ENCODE measurements at places on chromosomes 7 and 10. TPM values are rescaled to one million over a fixed set of nuclear protein-coding genes. Genes with fewer than 3 reads are reported as not detected.

The CCL26 gene
- total RNA-seq: 0.58 TPM

The ANKRD16 gene
- total RNA-seq: 4.5 TPM

The AKR1E2 gene
- total RNA-seq: 12.6 TPM

GRCh38 chr10:62384057-62384446 is 9.9 kb downstream of the ZNF365 start:
- H3K27me3 ChIP-seq: no peaks in the 10 kb centered on the region
- no peaks in the 10 kb centered on the region for H3K36me3 ChIP-seq
- no peaks in the 10 kb centered on the region for H3K4me1 ChIP-seq
- DNase-seq: no peak
- no peak overlapping the region for H3K4me3 ChIP-seq
